ENCODE measurements at places on chromosomes 13 and 19. TPM values are rescaled to one million over a fixed set of nuclear protein-coding genes. Genes with fewer than 3 reads are reported as not detected.

GRCh38 chr13:110217811-110218210 is 89.1 kb downstream of the COL4A1 start:
- no peak for DNase-seq

The DIRAS1 gene
- 6.9 TPM for total RNA-seq

GRCh38 chr13:49367640-49368422 is 76.0 kb downstream of the CAB39L start:
- no peak for DNase-seq

DNA sequence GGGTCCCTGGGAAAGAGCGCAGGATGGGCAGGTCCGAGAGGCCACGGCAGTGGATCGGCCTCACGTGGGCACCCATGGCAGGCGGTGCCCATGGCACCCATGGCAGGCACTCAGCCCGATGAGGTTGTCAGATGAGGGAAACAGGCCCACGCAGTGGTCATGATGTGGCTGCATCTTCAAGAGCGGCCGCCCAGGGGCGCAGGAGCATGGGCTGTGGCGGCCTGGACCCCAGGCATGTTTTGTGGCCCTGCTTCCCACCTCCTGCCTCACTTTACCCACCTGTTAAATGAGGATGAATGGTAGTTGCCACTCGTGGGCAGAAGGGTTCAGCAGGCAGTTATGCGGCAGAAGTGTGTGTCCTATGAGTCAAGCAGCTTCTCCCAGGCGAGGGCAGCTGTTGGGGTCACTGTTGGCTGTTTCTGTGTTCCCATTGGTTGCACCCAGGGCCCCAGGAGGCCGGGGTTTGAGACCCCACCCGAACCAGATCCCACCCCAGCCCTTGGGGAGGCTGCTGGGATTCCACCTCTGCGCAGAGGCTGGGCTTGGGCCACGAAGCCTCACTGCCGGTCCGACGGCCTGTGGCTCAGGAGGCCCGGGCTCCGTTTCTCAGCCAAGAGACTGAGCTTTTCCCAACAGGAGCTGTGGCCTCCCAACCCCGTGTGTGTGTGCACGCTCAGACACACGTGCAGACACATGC is 30.0 kb downstream of the CSNK1G2 start:
- DNase-seq = no peak

DNA sequence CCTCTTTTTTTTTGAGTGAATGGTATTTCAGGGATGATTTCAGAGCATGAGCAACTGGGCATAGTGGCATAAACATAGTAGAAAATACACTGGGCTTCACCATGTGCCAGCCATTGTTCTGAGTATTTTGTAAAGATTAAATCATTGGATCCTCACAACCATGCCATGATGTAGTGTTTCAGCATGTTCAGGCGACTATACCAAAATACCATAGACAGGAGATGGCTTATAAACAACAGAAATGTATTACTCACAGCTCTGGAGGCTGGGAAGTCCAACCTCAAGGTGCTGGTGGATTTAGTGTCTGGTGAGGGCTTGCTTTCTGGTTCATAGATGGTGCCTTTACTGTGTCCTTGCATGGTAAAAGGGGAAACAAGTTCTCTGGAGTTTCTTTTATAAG is 101.5 kb upstream of the KL start:
- DNase-seq = no peak

The LMTK3 gene
- total RNA-seq = 0.39 TPM

- DNase-seq = no peak
These were observed 256 bp downstream of the MICOS13 start for GRCh38 chr19:5680084-5680436.

Measured in osteocyte (in vitro differentiated cells).